ENCODE measurements at places on chromosomes 7 and 10.

GRCh38 chr10:31679936-31680335 lies 248.7 kb downstream of the ARHGAP12 start:
- no peak for DNase-seq

GRCh38 chr7:42244828-42245227 lies 7.8 kb upstream of the GLI3 start:
- no peak for DNase-seq

DNA sequence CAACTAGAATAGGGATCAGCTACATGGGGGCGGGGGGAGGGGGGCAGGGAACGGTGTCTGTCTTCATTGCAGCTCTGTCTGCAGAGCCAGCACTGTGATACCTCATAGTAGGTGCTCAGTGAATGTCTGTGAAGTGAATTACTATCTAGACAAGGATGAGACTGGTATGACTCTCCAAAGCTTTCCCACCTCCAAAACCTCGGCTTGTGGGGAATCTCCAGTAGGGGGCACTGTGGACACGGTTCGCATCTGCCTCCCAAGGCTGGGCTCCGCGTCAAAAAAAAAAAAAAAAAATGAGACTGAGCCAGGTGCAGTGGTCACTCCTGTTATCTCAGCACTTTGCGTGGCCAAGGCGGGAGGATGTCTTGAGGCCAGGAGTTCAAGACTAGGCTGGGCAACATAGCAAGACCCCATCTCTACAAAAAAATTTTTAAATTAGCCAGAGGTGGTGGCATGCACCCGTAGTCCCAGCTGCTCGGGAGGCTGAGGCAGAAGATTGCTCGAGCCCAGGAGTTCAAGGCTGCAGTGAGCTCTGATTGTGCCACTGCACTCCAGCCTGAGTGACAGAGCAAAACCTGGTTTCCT lies 9.6 kb downstream of the TRIM56 start:
- DNase-seq, result peak; percentile 67

DNA sequence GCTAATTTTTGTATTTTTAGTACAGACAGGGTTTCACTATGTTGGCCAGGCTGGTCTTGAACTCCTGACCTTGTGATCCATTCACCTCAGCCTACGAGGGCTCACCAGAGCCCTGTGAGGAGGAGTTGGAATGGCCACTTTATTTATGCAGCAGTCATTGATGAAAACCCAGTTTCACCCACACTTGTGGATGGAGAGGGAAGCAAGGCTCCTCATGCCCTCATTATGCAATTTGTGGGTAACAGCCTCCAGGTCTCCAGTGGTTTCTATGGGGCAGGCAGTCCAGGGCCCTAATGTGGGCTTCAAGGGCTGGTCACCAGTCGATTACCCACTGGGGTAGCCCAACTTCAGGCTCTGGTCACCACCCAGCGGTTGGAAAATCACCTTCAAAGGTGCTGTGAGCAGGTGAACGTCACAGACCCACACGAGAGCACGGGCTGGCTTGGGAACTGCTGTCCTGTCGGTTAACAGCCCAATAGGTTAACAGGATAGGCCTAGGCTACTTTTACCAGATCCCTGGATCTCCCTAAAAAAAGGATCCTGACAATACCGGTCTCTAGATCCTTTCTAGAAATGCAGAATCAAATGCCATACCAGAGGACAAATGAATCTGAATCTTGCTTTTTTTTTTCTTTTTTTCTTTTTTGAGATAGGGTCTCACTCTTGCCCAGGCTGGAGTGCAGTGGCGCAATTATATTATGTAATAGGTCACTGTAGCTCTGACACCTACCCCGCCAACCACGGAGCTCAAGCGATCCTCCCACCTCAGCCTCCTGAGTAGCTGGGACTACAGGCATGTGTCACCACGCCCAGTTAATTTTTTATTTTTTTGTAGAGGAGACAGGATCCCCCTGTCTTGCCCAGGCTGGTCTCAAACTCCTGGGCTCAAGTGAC lies 97.8 kb downstream of the SLC37A3 start:
- DNase-seq, result no peak

- DNase-seq, result no peak
Observed at GRCh38 chr7:47576031-47576865, 5.7 kb downstream of the TNS3 start.

- peak; percentile 52 for DNase-seq
Observed at GRCh38 chr10:28089467-28089866, 90.6 kb upstream of the ODAD2 start.

GRCh38 chr7:98681951-98682350 lies 64.9 kb downstream of the NPTX2 start:
- no peak for DNase-seq

- DNase-seq, result no peak
Observed at GRCh38 chr7:13952921-13953320, 36.5 kb downstream of the ETV1 start.

DNA sequence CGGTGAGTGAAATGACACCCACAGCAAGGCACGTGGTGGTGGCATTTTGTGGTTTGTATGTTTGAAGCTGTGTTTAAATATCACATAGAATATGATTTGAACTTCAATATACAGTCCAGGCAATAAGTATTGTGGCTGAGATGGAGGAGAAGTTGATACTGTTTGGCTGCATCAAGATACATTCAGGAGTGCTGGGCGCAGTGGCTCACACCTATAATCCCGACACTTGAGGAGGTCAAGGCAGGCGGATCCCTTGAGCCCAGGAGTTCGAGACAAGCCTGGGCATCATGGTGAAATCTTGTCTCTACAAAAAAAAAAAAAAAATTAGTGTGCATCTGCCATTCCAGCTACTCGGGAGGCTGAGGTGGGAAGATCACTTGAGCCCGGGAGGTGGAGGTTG lies 35.2 kb upstream of the NUB1 start:
- DNase-seq, result no peak

DNA sequence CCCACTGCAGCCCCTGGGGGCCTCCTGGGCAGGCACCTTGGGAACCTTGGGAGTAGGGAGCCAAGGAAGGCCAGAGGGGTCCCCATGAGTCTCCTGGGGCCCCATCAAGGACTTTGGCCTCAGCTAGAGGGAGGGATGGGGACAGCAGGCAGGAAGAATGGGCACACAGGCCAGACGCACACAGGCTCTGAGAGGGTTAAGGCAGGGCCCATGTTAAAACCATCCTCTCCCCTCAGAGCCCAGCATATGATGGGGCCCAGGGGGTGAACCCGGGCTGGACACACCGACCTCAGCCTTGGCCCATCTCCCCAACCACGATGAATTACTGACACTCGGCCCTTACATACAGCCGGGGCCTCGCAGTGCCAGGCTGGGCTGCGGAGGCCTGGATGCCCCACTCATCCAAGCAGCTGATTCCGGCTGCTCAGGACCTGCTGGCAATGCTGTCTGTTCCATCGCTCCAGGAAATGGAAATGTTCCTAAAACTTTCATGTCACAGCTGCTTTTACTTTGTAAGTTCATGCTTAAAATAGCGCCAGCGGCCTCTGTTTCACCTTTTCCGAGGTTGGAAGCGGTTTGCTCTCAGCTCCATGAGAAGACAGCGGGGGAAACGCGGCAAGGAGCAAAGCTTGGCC lies 17.3 kb upstream of the INPP5A start:
- peak; percentile 96 for DNase-seq

DNA sequence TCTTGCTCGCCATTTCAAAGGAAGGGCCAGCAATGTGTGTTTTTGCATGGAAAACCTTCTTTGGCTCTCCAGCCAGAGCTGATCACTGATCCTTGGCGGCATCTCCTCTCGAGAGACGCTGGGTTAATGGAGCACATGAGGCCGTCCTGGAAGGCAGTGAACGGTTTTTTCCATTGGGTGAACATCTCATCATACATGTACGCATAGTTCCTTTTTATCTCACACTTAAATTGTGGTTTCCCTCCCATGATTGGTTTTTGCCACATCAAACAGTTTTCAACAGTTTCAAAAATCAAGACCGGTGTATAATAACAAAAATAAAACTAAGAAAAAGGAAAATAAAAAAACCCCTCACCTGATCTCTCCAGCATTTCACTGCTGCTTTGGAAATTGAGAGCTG lies 276.4 kb downstream of the TCF7L2 start:
- peak; percentile 75 for DNase-seq

- DNase-seq, result no peak
Observed at GRCh38 chr10:44761076-44761475, 150.1 kb upstream of the TMEM72 start.

- no peak for DNase-seq
Observed at GRCh38 chr10:72132854-72133253, 44.5 kb upstream of the SPOCK2 start.

DNA sequence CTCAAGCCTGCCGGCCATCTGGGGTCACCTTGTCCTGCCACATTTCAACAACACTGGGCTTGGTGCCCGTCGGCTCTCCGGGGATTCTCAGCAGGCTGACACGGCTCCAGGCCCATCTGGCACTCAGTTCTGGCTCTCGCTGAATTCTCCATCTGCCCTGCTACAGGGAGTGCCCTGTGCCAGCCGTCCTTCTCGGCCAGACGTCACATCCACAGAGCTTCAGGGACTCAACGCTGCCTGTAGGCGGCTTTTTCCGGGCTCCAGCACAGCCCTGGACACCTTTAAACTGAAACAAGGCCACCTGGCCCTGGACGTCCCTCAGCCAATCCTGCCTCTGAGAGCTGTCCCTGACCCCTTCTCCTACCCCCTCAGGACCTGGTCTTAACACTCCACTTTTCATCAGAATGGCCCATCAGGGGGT lies 43.0 kb downstream of the TMEM130 start:
- peak; percentile 53 for DNase-seq

GRCh38 chr7:713488-714230 lies 12.8 kb upstream of the DNAAF5 start:
- DNase-seq, result no peak

GRCh38 chr10:15374566-15374965 lies 3.5 kb upstream of the FAM171A1 start:
- DNase-seq, result no peak

- peak; percentile 87 for DNase-seq
Observed at GRCh38 chr7:98641646-98642500, 24.8 kb downstream of the NPTX2 start.

DNA sequence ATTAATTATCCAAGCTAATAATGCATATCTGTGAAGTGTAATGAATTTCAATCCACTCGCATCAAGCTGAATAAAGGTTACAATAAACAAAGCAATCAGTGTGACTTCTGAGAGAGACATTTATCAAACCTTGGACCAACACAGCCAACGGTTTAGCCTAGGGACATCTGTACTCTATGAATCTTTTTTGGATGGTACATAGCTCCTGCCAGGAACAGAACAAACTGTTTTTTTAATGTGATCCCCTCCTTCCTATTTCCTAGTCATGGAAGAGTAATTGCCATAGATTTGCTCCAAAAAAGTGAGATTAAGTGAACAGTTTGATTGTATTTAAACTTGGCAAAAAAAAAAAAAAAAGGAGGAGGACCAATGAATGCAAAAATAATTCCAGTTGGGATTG lies 11.2 kb upstream of the NRCAM start:
- DNase-seq, result no peak

DNA sequence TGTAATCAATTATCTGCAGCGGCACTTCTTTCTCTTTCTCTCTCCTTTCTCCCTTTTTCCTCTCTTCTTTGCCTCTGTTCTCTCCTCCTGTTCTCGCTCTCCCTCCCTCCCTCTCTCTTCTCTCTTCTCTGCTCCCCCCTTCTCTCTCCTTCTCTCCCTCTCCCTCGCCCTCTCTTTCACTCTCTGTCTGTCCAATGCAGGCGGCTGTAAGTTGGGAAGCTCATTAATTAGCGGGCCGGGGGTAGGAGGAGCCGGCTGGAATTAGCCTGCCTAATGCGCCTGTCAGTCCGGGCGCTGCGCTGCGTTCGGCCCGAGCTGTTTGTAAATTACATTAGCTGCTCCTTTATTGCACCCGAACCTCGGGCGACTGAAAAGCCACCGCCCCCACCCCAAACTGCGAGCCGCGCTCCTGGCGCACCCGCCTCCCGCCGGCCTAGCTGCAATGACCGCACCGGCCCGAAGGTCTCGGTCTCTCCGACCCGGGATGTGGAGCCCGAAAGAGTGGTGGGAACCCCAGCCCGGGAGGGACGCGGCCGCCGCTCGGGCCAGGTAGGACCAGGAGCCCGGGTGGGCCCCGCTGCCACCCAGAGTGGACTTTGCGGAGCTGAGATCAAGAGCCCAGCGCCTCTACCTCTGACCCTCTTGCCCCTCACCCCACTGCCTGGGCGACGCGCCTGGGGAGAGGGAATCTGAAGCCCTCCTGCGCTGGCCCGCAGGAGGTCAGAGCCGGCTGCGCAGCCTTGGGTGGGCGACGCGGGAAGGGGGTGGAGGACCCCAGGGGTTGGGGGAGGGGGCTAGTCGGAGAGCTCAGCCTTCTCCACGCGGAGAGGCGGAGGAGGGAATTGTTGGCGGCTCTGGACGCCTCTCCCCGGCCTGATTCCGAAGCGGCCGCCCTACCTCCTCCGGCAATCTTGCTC lies at the start of gene LBX1:
Gene LBX1, minus strand, starts transcription at position 198 of the 917 bp plus-strand sequence. CDS start 648 bp downstream, outside the sequence.
- DNase-seq, result no peak

- DNase-seq, result peak; percentile 42
Observed at GRCh38 chr7:144670218-144670617, 165.6 kb downstream of the TPK1 start.

- peak; percentile 31 for DNase-seq
Observed at GRCh38 chr10:124539935-124540641, 78.5 kb downstream of the LHPP start.

DNA sequence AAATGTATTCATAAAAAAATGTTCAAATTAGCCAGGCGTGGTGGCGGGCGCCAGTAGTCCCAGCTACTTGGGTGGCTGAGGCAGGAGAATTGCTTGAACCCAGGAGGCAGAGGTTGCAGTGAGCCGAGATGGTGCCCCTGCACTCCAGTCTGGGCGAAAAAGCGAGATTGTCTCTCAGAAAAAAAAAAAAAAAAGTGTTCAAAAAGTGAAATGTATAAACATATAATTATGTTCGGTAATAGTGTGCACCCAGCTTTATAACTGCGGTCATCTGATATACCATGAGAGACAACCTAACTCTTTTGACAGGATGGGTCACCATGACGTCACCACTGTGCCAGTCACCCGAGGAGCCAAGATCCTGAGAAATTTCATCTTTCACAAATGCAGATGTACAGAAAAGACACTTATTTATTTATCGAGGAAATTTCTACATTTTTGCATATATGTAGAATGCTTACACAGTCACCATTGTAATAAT lies 594 bp upstream of the RP9 start:
- peak; percentile 16 for DNase-seq
